ENCODE measurements at places on chromosomes 2 and 18.

DNA sequence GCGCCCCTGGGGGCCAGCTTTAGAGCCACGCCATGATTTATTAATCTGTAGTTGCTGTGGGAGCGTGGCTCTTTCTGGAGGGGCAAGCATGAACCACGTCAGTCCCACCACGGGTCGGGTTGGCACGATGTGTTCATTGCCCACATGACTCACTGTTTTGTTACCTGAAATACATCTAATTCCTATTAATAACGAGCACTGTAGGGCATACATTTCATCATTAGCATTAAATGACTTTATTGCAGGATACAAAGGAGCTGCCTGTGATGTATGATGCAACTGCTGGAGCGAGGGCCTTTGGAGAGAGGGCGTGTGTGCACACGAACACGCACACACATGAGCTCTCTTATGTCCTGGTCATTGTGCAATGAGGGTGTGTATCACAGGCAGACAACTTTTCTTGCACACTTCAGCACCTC lies 127.0 kb downstream of the INHBB start:
- DNase-seq = peak; percentile 14

DNA sequence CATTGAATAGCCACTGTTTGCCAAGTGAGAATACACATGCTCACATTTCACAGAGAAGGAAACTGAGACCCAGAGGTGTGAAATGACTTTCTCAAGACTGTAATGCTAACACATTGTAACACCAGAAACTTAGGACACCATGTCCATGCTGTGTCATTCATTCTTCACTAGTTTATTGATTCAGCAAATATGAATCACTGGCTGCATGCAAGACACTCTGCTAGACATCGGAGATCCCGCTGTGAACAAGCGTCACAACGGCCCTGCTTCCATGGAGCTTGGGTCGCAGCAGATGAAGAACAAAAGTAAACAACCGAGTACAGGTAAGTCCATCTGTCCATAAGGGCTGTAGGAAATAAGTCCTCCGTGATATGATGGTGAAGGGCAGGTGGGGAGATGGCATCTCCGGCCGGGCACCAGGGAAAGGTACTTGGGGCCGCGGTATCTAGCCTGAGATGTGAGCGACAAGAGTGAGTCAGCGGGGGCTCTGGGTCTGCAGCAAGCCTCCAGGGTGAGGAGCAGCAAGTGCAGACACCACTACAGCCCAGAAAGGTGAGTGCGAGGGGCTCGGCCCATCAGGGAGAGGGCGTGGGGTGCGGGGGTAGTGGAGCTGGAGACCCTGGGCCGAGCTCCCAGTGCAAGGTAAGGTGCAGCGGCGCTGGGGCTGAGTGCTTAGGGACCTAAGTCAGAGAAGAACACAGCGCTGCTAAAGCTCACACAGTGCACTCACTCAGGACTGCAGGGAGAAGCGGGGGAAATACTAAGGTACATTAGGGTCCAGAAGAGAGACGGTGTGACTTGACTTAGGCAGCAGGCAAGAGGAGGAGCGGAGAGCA lies 391.2 kb downstream of the FBXO15 start:
- no peak for DNase-seq

DNA sequence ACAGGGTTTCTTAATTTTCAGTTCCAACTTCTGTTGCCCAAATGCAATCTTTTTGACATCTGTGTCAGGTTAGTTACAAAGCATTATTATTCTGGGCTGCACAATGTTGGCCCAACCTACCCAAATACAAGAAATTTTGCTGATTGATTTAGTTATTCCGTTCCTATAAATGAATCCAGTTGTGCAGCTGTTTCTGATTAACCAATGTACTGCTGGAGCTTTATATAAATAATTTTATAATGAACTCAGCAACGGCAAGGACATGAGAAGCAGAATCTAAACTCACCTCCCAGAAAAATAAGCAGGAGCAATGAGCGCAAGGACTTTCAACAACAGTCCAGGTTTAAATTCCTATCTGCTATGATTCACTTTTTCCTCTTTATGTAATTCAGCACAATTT lies 76.3 kb upstream of the WIPF1 start:
- DNase-seq = peak; percentile 80

DNA sequence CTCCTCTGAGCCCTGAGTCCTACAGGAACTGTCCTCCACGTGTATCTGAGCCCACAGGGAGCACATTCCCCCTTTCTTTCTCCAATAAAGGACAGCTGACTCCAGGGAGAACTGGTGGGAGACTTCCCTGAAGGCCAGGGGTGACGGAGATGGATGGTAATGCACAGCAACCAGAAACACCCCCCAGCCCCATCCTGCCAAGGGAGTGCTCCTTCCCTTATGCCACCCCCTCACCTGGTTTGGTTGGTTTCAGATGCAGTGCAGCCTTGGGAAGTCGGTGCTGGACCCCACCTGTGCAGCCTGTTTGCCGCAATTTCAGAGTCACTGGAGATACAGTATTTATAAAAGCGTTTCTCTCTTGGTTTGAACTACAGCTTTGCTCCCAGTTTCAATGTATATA lies 24.0 kb downstream of the GPR55 start:
- DNase-seq = no peak

DNA sequence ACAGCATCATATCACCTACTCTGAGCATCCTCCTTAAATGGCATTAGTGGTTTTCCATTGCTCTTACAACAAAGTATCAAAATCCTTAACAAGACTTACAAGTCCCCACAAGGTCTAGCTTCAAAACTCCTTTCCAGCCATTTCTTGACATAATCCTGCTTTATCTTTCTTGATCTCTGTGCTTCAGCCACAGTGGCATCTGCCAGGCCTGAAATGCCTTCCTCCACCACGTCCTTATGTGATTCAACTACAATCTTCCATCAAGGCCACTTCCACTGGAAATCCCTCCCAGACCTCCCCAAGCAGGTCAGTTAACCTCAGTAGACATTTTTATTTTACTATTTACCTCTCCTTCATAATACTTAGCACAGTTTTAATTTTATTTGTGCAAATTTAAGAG lies 83.8 kb upstream of the CCDC150 start:
- no peak for DNase-seq

DNA sequence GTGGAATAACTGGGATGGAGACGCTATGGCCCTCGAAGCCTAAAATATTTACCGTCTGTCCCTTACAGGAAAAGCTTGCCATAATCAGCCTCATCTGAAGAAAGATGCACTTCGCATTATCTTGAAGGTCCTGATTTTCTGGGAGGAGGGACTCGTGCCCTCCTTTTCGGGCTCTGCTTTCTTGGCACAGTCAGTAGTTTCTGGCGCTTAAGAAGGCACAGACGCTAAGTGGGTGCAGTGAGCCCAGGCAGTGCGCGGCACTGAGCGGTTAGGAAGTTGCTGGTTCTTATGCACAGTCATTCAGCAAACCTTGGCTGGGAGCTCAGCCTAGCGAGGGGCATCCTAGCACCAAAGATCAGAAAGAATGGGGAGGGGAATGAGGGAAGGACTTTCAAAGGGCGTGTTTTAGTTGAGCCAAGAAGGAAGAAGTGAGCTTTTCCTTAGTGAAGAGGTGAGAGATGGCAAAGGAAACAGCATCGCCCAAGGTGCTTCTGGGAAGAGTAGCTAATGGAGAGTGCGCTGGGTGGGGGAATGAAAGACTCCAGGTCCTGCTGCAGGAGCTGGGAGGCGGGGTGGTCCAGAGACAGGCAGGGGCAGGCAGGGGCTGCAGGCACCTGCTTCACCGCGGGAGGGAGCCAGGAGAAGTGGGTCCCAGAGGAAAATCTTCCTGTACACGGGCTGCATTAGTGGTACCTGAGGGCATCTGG lies 64.1 kb downstream of the ZCCHC2 start:
- DNase-seq = no peak

- DNase-seq = peak; percentile 89
These were observed 2.2 kb upstream of the NRP2 start for GRCh38 chr2:205680067-205680466.

DNA sequence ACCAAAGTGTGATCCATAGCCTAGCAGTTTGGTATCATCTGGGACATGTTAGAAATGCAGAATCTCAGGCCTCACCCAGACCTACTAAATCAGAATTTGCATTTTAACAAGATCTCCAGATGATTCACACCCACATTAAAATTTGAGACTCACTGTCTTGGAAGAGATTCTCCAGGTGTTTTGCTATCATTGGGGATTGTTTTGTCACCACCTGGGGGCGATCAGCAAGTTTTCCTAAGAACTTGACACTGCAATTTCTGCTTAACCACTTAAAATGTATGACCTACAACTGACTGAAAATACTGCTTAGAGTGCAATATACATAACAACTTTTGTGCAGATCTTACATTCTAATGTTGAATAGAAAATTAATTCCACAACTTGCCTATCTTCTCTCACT lies 18.9 kb upstream of the ITGA4 start:
- no peak for DNase-seq

GRCh38 chr2:10271946-10272345 lies 30.8 kb upstream of the HPCAL1 start:
- DNase-seq = no peak

GRCh38 chr2:204434660-204435462 lies 110.4 kb upstream of the PARD3B start:
- no peak for DNase-seq

- DNase-seq = no peak
These were observed 99.2 kb downstream of the DYNAP start for GRCh38 chr18:54690198-54690597.

- DNase-seq = no peak
These were observed 50.1 kb upstream of the MAPRE2 start for GRCh38 chr18:34991152-34991551.

DNA sequence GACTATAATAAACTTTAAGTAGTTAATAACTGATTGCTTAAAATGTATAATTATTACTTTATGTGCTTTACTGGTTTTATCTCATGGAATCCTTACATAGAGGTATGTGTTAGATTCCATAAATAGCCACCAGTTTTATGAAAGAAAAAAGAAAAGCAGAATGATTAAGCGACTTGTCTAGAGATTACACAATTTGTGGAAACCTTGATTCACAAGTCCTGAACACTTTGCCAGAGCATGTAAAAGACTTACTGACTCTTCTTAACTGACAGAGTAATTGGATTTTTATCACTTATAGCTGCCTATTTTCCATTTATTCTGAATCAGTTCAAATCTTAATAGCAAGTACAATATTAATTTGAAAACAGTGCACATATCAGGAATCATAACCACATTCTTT lies 448.7 kb upstream of the NETO1 start:
- DNase-seq = no peak

DNA sequence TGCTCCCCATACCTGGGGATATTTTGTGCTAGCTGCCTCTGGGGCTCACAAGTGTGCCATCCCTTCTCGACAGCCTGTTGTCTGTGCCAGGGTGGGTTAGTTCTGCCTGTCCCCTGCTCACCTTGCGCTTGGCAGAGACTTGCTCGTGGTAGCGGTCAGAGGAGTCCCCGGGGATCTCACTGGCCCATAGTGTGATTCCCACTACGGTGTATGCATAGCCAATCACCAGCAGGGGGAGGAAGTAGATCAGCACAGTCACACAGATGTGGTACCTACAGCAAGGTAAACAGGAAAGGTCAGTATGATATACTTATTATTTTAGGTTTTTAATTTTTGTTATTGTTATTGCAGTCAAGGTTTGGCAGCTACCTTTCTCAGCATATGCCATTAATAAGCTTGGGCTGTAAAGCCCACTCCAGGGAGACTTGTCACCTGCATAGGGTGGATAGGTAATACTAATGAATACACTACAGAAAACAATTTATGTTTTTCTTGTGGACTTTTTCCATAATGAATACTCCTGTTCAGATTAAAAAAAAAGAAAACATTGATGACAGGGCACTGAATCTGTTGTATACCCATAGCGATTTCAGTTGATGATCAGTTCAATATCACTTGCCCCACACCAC lies 95.2 kb downstream of the POLE4 start:
- DNase-seq = no peak

- no peak for DNase-seq
These were observed 32.7 kb upstream of the RBM44 start for GRCh38 chr2:237765875-237766274.

DNA sequence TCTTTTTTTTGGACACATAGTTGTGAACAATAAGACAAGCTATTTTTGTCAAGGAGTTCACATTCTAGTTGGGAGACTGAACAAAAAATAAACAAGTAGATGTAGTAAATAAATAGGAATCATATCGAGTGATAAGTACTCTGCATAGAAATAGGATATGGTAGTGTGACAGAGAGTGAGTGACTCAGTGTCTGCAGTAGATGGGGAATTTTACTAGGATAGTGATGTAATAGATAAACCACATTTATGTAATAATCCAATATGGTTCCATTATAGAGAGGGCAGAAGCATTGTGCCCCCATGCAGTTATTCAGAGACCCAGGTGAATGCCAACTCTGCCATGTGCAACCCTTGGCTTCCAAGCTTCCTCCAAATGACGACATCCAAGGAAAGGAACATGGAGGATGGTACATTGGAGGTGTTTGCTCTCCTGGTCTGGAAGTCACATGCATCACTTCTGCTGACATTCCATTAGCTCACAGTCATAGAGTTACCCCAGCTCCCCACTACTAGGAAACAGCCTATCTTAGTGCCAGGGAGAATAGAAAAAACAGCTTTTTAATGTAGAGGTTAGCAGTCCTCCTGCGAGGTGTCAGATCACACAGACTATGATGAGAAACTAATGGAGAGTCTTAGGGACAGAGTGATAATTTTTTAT lies 595.4 kb downstream of the NYAP2 start:
- peak; percentile 12 for DNase-seq

GRCh38 chr2:83782122-83782521 lies 677.0 kb downstream of the SUCLG1 start:
- no peak for DNase-seq

- no peak for DNase-seq
These were observed 12.2 kb downstream of the DGUOK start for GRCh38 chr2:73938718-73939352.

DNA sequence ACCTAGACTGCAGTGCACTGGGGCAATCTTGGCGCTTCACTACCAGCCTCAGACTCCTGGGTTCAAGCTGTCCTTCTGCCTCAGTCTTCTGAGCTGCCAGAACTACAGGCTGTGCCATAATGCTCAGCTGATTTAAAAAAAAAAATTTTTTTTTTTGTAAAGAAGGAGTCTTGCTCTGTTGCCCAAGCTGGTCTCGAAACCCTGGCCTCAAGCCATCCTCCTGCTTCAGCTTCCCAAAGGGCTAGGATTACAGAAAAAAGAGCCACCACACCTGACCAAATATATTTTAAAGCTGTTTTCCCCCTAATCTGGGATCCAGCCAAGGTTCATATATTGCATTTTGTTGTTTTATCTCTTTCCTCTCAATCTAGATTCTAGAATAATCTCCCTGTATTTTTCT lies 82.2 kb downstream of the RAB31 start:
- no peak for DNase-seq

DNA sequence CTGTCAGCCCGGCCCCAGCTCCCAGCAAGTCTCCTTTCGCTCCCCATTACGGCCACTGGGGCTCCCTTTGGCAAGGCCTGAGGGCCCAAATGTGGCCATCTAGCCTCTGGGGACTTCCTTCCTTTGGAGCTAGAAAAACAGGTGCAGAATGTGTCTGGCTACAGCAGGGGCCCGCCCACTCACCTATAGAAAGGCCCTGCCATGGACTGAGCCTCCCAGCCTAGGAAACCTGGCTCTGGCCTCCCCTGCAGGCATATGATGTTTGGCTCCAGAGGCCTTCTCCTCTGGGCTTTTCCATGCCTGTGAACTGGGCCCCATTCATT lies 55.3 kb upstream of the ALPP start:
- DNase-seq = no peak
